ENCODE measurements at places on chromosomes 2 and 18. TPM values are rescaled to one million over a fixed set of nuclear protein-coding genes. Genes with fewer than 3 reads are reported as not detected.

ASAP2 gene
- total RNA-seq = 16.6 TPM

LIMS4 gene
- total RNA-seq = 1.4 TPM

IL1R1 gene
- 0.46 TPM for total RNA-seq

ARID5A gene
- 4.4 TPM for total RNA-seq

RGPD5 gene
- 22.6 TPM for total RNA-seq

GRCh38 chr2:128321784-128322714, 3.4 kb upstream of the HS6ST1 start:
- DNase-seq = peak; percentile 93

- DNase-seq = no peak
These were observed 72.4 kb upstream of the IL1R1 start for GRCh38 chr2:102070058-102070642.

DNA sequence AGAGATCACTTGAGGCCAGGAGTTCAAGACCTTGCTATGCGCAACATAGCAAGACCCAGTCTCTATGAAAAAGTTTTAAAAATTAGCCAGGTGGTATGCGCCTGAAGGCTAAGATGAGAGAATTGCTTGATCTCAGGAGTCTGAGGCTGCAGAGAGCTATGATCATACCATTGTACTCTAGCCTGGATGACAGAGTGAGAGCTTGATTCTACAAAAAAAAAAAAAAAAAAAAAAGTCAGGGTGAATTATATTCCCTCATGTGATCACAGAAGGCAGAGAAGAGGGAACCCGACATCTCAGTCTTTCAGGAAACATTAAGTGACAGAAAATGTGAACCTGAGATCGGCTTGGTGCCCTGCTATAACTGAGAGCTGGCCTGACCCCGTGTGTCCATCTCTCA, 171.2 kb upstream of the MSH6 start:
- DNase-seq = no peak

- DNase-seq = no peak
These were observed 1.8 kb downstream of the TRABD2A start for GRCh38 chr2:84878896-84879583.

- no peak for DNase-seq
These were observed 52.9 kb downstream of the MYCN start for GRCh38 chr2:15993232-15993610.

GRCh38 chr2:18656048-18656447, 66.7 kb upstream of the NT5C1B start:
- DNase-seq = no peak

DNA sequence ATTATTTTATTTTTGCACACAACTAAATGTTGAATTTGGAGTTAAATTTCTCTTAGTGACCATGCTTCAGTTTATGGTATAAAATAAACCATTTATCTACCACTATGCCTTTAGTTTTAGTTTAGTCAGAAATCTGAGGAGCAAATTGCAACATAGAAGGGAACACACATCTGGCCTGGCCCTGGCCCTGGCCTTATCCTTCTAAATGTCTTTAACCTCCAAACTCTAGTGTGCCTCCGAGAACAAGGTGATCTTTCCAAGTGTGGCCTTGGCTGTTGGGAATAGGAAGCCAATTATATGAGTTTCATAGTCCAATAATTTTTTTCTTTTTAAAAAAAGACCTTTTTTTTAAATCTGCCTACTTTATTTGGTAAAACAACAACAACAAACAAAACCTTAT, 31.8 kb upstream of the GREB1L start:
- DNase-seq = no peak

All from H1 (cell line).